ENCODE measurements at places on chromosomes 7 and 10. TPM values are rescaled to one million over a fixed set of nuclear protein-coding genes. Genes with fewer than 3 reads are reported as not detected.

The CALHM1 gene
- total RNA-seq, result not detected

The CDK14 gene
- total RNA-seq, result 1.2 TPM

The VPS37D gene
- 3.8 TPM for total RNA-seq

The SFRP5 gene
- not detected for total RNA-seq

The PPIA gene
- 2,487 TPM for total RNA-seq

Measured in dermis microvascular lymphatic vessel endothelial cell (primary cell).